ENCODE measurements at places on chromosomes 2 and 18.

DNA sequence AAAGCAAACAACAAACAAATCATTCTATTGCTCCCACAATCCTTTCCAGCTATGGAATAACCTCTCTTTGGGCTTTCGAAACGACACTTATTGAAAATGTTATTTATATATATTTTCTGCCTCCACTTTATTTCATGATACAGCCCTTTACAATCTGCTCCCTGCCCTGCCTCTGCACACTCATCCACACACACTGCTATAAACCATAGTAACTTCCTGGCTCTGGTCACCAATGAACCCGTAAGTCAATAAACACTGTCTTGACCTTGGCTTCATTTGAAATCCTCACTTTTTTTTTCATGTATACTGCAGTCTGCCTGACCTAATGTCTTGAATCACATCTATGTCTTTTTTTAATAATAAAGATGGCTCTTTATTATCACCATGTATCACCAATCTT lies 161.5 kb downstream of the SLC39A10 start:
- DNase-seq = no peak

GRCh38 chr2:8551622-8552074 lies 130.2 kb upstream of the ID2 start:
- DNase-seq = no peak

DNA sequence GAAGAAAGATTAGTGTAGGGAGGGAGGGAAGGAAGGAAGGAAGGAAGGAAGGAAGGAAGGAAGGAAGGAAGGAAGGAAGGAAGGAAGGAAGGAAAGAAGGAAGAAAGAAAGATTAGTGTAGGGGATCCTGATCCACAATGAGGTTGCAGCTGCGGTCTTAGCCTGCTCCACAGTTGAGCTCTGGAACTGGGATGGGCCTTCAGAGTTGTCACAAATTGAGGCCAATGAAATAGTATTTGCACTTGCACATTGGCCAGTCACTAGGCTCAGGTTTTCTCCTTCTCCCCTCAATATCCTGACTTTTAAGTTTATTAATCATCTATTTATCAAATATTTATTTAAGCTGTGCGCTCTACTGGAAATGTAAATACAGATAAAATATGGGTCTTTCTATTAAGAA lies 34.3 kb downstream of the DOK6 start:
- no peak for DNase-seq

GRCh38 chr2:31202041-31202440 lies 15.3 kb downstream of the CAPN14 start:
- no peak for DNase-seq

- DNase-seq = no peak
Measured at GRCh38 chr2:201258666-201259615, 1.4 kb upstream of the CASP8 start.

- peak; percentile 32 for DNase-seq
Measured at GRCh38 chr2:38201784-38202183, 125.8 kb upstream of the CYP1B1 start.
